ENCODE measurements at places on chromosomes 11 and 22.

DNA sequence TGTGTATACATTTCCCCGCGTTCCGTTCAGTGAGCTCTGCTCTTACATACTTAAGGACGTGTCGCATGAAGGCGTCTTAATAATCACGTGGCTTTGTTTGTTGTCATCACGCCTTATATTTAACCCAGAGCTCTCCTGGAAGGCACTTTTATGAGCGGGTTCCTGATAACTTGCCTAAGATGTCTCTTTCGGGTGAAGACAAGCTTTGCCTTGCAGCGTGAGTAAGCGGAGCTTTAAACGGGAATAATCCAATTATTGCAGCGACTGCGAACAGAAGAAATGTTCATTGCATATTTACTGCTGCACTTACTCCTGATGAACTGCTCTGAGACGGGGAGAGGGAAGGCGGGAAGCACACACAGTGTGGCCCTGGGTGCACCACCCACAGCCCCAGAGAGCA is 1128.2 kb downstream of the BRD1 start:
- no peak for DNase-seq

DNA sequence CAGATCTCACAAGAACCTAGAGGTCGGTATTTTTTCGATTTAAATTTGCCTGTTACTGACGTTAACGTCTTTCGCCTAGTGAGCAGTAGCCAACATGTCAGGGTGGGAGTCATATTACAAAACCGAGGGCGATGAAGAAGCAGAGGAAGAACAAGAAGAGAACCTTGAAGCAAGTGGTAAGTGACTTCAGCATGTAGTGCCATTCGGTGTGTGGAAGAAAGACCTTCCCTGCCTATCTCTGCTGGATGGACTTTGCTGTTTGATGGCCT is 750 bp downstream of the XRCC6 start:
- no peak for DNase-seq

DNA sequence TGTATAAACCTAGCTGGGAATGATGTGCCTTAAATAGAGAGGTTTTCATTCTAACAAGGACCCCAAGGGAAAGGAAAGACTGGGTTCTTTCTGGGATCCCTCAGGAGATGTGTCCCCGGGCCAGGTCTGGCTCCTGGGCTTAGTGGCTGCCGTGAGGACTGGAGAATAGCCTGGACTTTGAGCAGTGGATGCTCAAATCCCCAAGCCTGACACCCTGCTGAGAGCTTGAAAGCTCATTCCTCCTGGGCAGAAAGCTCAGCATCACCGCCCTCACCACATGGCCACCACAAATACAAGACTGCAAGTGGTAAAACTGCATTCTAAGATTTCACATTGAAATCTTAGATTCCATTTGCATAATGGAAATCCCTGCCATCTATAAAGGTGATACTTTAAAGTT is 79.4 kb upstream of the NARS2 start:
- DNase-seq = no peak

- no peak for DNase-seq
Measured at GRCh38 chr11:1728931-1729691, 21.3 kb downstream of the IFITM10 start.

- no peak for DNase-seq
Measured at GRCh38 chr11:112649856-112650255, 311.4 kb upstream of the NCAM1 start.

DNA sequence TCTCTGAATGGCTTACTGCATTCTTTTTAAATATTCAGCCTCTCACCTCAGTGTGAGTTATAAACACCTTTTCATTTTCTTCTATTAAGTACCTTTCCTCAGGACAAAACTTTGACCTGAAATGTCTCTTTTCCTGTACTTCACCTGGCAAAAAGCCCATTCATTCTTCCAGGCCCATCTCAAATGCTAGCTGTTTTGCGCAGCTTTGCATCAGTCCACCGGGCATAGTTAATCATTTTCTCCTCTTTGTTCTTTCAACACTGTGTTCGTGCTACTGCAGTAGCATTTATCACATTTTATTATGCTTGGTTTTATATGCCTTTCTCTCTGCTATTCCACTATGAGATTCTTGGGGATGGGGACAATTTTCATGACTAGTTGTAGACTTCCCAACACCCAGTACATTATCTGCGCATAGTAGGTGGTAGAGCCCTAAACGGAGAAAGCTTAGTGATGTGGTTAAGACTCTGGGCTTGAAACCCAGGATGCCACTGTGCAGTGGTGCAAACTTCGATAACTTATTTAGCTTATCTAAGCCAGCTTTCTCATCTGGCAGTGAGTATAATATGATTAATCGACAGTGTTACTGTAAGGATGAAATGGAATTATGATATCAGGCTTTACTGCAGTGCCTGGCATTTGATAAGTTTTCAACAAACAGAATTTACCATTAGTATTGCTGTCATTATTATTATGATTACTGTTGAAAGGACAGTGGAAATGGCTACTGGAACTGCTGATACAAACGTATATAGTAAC is 695.7 kb downstream of the NELL1 start:
- no peak for DNase-seq

All from hippocampal formation (tissue), 2 donors.